Tibial artery (tissue), 4 donors: ENCODE measurements at places on chromosomes 1 and 21.

DNA sequence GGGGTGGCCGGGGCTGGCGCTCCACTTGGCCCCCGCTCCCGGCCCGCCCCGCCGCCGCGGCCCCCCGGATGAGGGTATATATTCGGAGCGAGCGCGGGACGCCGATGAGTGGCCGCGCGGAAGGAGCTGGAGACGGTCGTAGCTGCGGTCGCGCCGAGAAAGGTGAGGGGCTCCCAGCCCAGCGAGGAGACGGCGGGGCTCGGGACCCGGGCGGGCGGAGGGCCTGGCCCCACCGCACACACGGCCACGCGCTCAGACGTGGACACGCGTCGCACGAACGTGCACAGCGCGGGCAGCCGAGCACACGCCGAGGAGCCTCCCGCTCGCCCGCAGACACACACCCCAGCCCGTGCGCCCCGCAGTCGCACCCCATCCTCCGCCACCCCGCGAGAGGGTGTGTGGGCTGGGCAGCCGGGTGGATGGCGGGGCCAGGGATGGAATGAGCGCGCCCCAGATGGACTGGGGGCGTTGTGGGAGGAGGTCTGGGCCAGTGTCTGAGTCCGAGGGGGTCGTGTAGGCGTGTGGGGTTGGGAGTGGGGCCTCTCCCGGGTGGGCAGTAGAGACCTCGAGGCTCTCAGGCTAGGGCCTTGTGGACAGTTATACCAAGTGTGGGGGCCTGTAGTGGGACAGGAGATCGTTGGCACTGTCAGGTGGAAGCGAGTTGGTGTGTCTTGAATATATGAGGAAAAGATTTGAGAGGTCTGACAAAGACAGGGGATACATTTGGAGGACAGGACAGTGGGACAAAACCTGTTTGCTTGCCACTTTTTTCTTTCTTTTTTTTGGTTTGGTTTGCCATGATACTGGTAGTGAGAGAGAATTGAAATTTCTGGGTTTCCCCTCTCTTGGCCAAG lies at the start of gene UAP1:
Gene UAP1, plus strand, starts transcription at position 107 of the 854 bp plus-strand sequence. CDS start 4,347 bp downstream, outside the sequence.
- DNase-seq = no peak

DNA sequence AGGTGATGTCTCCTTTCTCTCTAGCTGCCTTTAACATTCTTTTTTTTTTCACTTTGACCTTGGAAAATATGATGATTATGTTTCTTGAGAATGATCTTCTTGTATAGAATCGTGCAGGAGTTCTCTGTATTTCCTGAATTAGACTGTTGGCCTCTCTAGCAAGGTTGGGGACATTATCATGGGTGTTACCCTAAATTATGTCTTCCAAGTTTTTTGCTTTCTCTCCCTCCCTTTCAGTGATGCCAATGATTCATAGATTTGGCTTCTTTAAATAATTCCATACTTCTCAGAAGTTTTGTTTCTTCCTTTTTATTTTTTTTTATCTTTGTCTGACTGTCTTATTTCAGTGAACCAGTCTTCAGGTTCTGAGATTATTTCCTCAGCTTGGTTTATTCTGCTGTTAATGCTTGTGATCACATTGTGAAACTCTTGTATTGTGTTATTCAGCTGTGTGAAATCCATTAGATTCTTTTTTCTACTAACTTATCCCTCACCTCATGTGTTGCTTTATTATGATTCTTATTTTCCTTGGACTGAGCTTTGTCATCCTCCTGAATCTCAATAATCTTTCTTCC lies 268.4 kb upstream of the NRIP1 start:
- no peak for DNase-seq

DNA sequence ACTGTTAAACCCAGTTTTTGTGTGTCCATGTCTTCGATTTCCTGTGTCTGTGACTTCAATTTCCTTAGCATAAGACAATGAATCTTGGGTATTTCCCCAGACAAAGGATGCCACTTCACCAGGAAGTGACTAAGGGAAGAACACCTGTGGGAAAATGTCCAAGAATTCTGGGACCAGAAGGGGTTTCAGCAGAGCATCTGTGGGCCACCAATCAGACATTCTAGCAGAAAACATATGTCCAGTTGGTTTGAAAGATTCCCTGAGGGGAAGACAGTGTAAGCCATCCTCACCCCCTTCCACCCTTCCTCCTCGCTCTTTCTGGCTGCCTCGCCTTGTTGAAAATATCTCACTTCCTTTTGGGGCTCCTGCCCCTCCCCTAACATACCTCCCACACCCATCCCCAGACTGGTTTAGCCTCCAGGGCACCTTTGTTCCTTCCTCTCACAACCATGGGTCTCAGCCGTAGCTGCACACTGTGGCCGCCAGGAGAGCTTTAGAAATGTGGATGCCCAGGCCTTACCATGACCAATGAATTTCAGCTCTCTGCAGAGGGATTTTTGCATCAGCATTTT lies 25.5 kb upstream of the IFNAR1 start:
- DNase-seq = no peak

- DNase-seq = no peak
Observed at GRCh38 chr21:31781737-31782136, 49.8 kb upstream of the SCAF4 start.

- no peak for DNase-seq
Observed at GRCh38 chr21:35920436-35920835, 139.9 kb downstream of the SETD4 start.

- DNase-seq = no peak
Observed at GRCh38 chr1:198264282-198264681, 107.5 kb downstream of the NEK7 start.

- DNase-seq = peak; percentile 58
Observed at GRCh38 chr1:37947364-37947763, 511 bp upstream of the INPP5B start.

GRCh38 chr21:45472445-45473365 lies 67.7 kb downstream of the COL18A1 start:
- DNase-seq = no peak

DNA sequence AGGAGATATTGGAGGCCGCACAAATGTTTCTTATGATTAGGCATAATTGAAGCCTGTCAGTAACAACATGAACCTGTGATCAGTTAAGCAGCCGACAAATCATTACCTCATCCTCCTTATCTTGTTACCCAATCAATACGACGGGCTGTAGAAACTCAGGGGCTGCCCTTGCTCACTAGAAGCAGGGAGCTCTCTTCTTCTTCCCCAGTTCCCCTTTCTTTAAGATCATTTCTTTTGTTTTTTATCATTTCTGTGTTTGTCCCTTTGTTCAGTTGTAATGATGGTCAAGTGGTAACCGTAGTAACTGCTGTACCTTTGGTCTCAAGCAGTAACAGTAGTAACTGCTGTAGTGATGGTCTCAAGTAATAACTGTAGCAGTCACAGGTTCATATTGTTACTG lies 13.8 kb upstream of the FCGR2A start:
- no peak for DNase-seq

DNA sequence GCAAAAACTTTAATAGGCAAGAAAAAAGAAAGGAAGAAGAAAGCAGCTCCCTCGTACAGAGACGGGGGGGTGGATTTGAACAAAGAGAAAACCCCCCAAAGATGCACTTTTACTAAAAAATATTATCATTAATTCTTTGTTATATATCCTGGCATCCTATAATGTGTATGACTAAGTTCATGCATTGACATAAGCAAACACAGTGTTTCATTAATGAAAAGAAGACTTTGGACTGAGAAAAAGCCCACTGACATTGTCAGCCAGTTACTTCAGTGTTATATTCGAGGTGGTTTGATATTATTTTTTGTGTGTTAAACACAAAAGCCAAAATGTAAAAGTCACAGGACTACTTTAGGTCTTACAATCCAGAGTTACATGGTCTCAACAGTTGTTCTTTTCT lies 110.1 kb upstream of the DPYD start:
- DNase-seq = no peak

- DNase-seq = no peak
Observed at GRCh38 chr1:232252546-232253118, 377.3 kb downstream of the SIPA1L2 start.

DNA sequence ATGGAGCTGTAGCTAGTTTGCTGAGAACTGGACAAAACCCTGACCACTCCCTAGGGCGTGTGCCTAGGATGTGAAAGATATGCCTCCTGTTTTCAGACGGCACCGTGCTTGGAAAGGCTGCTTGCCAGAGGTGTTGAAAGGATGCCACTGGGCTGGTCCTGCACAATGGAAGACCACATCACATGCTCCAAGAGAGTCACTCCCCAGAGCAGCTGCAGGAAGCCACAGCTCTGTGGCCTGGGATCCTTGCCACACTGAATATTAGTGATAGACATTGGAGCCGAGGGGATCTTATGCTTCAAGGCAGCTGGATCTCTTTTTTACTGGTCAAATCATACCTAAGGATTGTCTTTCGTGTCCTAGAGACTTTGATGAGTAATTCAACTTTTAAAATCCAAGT lies 6.6 kb upstream of the APP start:
- DNase-seq = no peak

DNA sequence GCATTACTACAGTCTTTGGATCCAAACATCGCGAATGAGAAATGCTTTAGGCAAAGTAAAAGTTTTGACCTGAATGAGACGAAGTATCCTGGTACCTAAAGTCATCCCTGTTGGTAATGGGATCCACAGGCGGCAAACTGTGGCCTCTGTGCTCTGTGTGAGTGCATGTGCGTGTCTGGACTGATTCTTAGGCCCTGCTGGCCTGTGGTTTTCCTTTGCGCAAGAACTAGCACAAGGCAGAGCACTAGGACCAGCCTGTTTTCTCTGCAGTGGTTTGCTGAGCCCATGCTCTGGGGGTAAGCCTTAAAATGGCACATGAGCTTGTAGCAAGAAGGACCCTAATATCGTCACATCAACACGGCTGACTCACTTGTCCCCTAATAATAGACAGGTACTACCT lies 251.2 kb downstream of the DSCAM start:
- no peak for DNase-seq

DNA sequence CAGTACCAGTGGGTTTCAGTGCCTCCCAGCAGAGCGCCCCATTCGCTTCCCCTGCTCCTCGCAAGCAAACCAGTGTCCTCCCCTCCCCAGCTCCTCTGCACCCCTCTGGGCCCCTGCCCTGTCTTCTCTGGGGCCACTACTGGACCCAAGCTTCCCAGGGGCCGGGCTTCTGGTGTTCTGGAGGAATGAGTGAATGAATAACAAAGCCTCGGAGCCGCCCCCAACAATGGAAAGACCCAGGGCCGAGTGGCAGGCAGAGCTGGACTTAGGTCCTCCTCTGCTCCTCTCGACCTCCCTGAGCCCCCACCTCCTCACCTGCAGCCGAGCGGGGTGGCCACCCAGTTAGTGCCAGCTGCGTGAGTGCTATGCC lies 37.6 kb downstream of the MATN1 start:
- no peak for DNase-seq

GRCh38 chr1:34796990-34797389 lies 4.2 kb downstream of the GJA4 start:
- DNase-seq = no peak

- DNase-seq = peak; percentile 75
Observed at GRCh38 chr1:85313888-85314696, 37.7 kb upstream of the BCL10 start.

- peak; percentile 88 for DNase-seq
Observed at GRCh38 chr1:25875154-25875855, at the start of gene PAQR7. Gene PAQR7 (minus strand): TSS chr1:25875708. CDS start chr1:25863839, 11,869 bp downstream.

DNA sequence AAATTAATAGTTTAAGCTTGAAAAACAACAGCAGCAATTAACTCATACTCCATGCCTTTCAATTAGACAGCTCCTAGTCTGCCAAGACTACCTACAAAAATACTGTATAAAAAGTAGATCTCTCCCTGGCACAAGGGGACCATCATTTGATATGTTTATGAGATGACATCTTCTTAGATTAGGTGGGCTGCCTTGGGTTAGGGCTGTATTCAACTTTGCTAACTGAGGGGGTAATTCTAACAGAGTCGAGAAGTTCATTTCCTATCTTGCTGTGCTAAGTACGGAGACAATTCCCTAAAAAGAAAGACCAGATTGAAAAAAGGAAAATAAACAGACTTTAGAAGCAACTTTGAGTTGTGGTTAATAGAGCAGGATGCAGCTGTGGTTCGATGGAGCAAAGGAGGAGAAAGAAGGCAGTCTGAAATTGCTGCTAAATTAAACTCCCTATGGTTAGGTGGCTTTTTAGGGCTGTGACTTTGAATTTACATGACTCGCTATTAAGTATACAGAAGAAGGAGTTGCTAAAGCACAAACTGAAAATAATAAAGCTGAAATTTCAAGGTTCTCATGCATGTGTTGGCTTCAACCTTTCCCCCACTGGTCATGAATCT lies 75.4 kb downstream of the CDC7 start:
- DNase-seq = no peak

- no peak for DNase-seq
Observed at GRCh38 chr1:230515451-230516145, 89.5 kb upstream of the PGBD5 start.

- no peak for DNase-seq
Observed at GRCh38 chr1:162035241-162035640, 11.6 kb upstream of the OLFML2B start.

GRCh38 chr21:41816583-41817165 lies 49.8 kb upstream of the RIPK4 start:
- DNase-seq = peak; percentile 54

DNA sequence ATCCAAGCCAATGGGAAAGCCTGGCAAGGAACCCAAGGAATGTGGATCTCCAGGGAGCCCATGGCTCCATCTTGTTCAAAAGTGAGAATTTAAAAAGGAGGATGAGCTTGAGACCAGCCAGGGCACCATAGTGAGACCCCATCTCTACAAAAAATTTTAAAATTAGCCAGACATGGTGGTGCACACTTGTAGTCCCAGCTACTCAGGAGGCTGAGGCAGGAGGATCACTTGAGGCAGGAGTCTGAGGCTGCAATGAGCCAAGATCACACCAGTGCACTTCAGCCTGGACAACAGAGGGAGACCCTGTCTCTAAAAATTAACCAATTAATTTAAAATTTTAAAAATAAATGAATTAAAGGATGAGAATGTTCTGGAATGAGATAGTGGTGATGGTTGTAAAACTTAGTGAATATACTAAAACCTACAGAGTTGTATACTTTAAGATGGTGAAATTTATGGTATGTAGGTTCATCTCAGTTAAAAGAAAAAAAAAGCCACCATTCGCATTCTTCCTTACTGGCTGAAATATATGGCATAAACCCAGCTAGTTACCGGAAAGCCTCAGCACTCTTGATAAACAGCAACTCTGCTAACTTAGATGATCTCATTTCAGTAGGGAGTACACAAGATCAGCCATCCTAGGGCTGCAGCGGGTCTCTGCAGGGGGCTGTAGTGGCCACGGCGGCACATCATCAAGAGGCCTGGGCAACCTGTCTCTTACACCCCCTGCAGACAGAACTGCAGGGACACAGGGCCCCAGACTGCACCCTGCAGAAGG lies 48.3 kb upstream of the H6PD start:
- no peak for DNase-seq

DNA sequence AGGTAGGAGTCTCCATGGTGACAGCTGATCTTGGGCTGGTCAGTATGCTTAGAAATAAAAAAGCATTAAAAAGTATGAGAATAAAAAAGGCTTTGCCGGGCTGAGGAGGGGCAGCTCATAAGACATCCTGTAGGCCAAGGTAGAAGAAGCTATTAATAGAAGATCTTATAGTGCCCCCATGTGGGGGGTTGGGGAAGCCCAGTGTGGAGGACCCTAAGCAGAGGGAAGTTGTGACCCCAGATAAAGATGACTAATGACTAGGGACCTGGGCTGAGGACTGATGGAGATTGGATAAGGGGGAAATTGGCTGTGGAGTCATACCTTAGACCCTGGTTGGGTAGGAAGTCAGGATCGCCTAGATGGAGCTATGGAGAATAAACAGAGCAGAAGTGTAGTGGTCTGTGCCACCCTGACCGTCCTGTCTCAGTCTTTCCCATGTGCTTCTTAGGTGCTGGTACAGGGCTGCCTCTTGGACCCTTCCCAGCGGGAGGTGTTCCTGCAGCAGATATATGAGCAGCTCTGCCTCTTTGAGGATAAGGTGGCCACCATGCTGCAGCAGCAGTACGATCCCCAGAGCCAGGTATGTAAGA lies 25.0 kb downstream of the SZT2 start:
- peak; percentile 64 for DNase-seq

- DNase-seq = no peak
Observed at GRCh38 chr1:231693361-231694074, 66.9 kb downstream of the DISC1 start.
